ENCODE measurements at places on chromosomes 2 and 18.

DNA sequence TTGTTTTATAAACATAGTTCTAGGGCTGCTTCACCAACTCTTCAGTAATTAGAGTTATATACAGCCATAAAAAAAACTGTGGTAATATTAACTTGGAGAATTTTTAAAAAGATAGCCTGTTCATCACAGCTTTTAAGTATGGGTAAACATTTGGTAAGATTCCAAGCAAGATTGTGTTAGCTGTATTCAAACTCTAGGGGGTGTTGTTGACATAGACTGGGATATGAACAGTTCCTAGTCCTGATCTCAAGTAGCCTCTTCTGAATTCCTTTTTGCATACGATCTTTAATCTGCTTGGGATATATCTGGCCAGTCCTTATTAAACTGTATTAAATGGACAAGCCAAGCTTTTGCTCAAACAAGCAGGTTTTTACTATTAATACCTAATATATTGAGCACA lies 13.4 kb downstream of the NOP58 start:
- peak; percentile 19 for DNase-seq

- peak; percentile 24 for DNase-seq
Measured at GRCh38 chr18:74459889-74460288, 2.8 kb upstream of the DIPK1C start.

DNA sequence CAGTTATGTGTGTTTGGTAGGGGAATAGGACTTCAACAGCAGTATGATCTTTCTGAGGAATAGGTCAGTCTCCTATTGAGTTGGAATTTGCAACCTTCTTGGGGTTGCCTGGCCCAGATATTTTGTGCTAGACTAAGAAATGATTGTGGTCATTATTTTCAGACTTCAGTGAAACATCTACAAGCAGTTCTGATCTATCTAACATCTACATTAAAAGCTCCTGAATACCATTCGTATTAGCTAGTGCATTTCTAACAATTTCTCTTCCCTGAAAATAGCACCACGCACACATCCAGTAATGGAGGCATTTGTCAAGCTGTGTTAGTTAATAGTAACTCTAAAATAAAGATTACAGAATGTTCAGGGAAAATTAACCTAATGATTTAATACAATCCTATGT lies 179.3 kb downstream of the FIGN start:
- DNase-seq: no peak

- DNase-seq: no peak
Measured at GRCh38 chr2:224881846-224882245, 160.4 kb downstream of the DOCK10 start.

DNA sequence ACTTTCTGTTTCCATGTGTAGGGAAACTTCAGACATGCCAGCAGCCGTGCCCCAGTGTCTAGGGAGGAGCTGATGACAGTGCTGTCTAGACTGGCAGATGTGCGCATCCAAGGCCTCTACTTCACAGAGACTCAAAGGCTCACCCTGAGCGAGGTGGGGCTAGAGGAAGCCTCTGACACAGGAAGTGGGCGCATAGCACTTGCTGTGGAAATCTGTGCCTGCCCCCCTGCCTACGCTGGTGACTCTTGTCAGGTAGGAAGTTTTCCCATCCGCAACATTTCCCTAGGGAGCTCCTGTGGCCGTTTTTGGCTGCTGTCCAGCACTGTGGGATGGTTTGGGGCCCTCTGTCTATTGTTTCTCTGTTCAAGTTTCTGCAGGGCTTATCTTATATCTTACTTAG lies 143.1 kb upstream of the TTC39C start:
- peak; percentile 99 for DNase-seq

GRCh38 chr2:222884114-222884771 lies 23.4 kb downstream of the ACSL3 start:
- no peak for DNase-seq

- peak; percentile 59 for DNase-seq
Measured at GRCh38 chr2:200765139-200765951, 46.4 kb upstream of the BZW1 start.

GRCh38 chr2:115584507-115584906 lies 1142.1 kb downstream of the DPP10 start:
- peak; percentile 86 for DNase-seq

DNA sequence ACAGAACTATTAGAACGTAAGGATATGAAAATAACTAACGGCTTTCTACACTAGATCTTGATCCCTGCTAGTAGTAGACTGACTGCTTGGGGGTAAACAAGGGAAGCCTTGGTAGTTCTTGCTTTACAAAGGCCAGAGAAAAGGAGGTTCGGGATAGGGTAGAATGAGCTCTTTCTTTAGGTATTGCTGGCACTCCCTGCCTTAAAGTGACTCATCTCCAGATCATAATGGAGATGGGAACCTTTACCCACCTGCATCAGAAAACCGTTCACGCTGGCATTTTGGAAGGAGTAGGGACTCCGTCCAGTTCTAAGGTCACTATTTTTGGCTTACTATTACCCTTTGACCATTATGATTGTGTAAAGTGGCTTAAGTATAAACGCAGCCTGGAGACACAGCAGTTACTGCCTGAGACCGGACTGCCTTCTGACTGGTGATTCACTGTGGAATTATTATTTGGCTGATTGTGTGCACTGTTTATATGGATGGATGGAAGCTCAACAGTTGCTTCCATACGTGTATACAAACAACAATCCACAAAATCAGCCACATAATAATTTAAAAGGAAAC lies 482.5 kb downstream of the STK39 start:
- no peak for DNase-seq

- DNase-seq: no peak
Measured at GRCh38 chr2:173654896-173655265, 300.2 kb downstream of the CDCA7 start.

GRCh38 chr2:18651842-18652774 lies 62.7 kb upstream of the NT5C1B start:
- DNase-seq: no peak

- no peak for DNase-seq
Measured at GRCh38 chr2:180169474-180169873, 162.4 kb upstream of the CWC22 start.

GRCh38 chr18:32333781-32334180 lies 136.9 kb downstream of the GAREM1 start:
- peak; percentile 63 for DNase-seq

GRCh38 chr18:74438091-74438490 lies 19.0 kb downstream of the DIPK1C start:
- DNase-seq: no peak

- DNase-seq: no peak
Measured at GRCh38 chr2:197266477-197266876, 44.1 kb downstream of the ANKRD44 start.

- no peak for DNase-seq
Measured at GRCh38 chr2:51888120-51888519, 856.2 kb upstream of the NRXN1 start.

DNA sequence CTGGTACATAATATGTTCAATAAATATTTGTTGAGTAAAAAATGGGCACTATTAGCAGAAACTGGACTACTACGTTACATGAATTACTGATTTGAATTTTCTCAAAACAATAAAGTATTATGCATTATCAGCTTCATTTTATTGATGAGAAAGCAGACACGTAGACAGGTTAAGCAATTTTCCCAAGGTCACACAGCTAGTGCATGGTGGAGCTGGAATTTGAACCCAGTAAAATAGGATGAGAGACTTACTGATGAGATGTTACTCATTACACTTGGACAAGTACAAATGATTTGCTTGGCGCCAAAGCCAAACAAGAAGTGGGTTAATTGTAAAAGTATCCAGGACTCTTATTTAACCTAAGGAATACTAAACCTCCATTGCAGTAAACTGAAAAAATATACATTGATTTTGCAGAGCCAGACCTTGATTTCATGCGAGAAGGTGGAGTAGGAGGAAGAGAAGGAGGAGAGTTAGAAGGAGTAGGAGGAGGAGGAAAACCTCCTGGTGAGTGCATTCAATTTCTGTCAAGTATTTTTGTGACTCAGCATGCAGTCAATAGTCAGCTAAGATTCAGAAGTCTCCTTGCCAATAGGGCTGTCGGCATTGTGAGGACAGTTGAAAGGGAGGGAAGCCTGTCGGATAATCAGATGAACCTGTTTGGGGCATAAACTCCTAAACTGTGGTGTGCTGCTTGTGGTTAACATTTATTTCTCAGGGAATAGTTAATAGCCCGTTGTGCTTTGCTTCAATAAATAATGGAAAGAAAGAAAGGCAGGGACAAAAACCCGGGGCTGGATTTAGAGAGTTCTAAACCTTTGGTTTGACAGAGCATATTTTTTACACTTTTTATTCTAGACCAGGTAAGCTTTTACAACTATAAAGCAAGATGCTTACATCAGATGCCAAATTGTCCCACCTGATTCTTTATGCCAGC lies 77.0 kb upstream of the TACR1 start:
- no peak for DNase-seq

GRCh38 chr2:144770616-144771230 lies 250.8 kb upstream of the ZEB2 start:
- no peak for DNase-seq

DNA sequence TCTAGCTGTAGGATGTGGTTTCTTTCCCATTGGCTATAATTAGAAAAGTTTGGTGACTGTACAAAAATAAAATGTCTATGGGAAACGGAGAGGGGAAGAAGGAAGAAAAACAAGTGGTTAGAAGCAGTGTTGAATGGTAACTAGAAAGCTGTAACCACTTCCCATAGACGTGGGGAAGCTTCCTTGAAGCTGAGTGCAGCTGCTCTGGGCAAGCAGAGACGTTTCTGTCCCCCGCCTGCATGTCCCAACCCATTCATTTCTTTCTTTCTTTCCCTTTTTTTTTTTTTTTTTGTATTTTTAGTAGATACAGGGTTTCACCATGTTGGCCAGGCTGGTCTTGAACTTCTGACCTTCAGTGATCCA lies 367.8 kb upstream of the HS6ST1 start:
- no peak for DNase-seq

- no peak for DNase-seq
Measured at GRCh38 chr18:71194438-71194837, 905.6 kb downstream of the SOCS6 start.

- DNase-seq: no peak
Measured at GRCh38 chr18:69000366-69000765, 202.5 kb downstream of the CCDC102B start.

- DNase-seq: peak; percentile 19
Measured at GRCh38 chr2:181953881-181954537, 31.6 kb upstream of the PPP1R1C start.

DNA sequence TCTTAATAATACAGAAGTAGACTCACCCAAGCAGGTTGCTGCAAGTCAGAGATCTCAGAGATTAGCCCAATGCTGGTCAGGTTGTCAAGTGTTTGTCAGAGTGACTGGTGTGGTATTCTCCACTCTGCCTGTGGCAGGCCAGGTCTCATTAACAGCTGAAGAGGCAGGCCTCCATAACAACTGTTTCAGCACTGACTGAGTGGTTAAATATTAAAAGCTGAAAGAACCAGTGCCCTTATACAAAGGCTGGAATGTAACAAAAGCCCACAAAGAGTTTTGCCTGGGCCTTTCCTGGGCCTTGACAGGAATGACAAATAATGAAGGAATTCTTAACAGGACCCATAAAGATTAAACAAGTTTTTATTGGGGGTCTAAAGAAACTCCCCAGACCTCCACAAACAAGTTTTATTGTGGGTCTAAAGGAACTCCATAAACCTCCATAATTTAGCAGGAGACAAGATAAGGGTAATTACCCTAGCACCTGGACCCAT lies 26.8 kb downstream of the SULT1C2 start:
- DNase-seq: no peak

DNA sequence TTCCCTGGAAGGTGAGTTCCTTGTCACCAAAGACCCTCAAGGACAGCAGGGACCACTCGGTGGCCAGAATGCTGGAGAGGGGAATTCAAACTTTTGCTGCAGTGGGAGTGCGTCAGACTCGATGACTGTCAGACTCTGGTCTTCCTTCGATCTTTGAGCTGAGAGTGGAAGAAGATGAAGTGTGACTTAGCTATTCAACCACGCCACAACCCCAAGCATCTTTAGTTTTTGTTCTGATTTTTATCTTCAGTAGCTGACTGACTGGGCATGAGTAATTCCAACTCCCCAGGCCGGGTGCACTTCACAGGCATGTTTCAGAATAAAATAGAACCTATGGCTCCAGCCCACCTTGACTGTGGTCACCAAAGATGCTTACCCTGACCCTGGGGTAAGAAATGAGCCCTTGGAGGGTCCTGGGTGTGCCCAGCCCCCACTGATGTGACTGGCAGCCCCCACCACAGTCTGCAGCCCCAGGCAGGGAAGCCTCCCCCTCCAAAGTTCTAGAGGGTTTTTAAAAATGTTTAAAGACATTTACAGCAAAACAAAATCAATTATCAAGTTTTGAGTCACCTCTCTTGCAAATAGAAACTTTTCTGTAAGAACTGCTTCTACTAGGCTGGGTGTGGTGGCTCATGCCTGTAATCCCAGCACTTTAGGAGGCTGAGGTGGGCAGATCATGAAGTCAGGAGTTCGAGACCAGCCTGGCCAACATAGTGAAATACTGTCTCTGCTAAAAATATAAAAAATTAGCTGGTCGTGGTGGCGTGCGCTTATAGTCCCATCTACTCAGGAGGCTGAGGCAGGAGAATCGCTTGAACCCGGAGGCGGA lies 24.9 kb upstream of the YWHAQ start:
- DNase-seq: no peak

DNA sequence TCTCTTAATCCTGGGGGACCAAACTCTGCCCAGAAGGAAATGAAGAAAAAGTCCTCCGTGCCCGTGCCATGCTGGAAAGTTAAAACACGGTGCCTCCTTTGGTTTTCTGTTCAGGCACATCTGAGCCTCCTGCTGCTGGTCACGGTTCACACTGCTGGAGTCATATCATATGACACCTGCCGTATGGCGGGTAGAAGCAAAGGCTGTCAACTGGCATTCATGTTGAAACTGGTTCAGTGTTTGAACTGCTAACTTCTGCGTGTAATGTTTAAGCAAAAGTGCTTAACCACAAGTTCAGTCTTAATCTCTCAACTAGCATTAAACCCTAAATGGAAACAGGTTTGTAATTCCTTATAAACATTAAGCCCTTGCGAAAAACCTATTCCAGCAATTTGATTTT lies 3.1 kb downstream of the STK39 start:
- DNase-seq: peak; percentile 92

- no peak for DNase-seq
Measured at GRCh38 chr18:54673936-54674335, 82.9 kb downstream of the DYNAP start.

GRCh38 chr2:46461709-46462171 lies 17.6 kb upstream of the TMEM247 start:
- DNase-seq: no peak

DNA sequence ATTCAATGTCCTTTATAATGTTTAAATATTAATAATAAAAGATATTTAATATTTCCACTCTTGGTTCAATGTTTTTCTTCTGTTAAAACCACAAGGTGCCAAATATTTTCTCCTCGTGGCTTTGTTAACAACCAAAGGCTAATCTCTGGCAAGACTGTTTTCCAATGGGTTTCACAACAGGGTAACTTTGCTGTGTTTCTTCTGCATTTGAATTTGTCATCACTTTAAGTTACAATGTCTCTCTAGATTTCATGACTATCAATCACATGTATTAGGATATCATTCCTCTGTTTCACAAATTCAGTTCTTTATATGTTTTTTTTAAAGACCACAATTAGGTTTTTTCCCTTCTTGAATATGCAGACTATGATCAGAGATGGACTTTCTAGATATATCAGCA lies 469.8 kb upstream of the ACVR2A start:
- DNase-seq: no peak

- peak; percentile 42 for DNase-seq
Measured at GRCh38 chr18:59706499-59706898, 9.3 kb upstream of the CCBE1 start.

Measured in NCI-H69 (cell line).